ENCODE measurements at places on chromosomes 12 and 14.

DNA sequence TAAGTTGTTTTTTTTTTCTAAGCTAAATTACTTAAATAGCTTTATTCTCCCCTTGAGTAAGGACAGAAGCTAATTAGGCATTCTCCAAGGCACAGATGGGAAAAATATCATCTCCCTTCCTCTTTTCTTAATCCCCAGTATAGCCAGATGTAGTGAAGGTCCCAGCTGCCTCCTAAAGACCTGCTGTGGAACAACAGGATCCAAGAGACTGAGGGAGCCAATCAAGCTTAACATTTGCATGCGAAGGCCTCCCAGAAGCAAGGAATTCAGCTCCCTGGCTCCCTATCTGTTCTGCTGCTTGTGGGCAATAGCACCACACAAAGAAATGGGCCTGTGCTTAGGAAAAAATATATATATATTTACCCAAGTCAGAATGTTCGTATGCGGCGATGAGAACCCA, 255.2 kb downstream of the SYT1 start:
- DNase-seq = no peak

DNA sequence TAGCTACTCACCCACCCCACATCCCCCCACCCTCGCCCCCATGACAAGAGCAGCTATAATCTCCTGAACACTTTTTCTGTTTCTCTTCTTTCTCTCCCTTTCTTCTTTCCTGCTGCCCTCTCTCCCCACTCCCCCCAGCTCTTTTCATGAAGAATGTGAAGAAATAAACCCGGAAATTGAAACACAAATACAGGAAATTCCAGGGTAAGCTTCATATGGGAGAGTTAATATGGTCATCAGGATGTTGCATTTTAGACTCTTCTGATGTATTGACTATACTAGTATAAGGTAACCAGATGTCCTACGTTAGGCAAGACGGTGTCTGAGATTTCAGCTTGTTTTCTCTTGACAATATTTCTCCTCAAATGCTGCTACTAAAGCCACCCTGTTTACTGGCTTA, 41.6 kb upstream of the LRIG3 start:
- no peak for DNase-seq

- no peak for DNase-seq
These were observed 18.5 kb upstream of the DUSP6 start for GRCh38 chr12:89370850-89371249.

GRCh38 chr12:21672146-21672545, 14.5 kb upstream of the LDHB start:
- DNase-seq = no peak

GRCh38 chr14:87233266-87233665, 759.7 kb downstream of the GALC start:
- DNase-seq = no peak

GRCh38 chr12:95739561-95740313, 50.8 kb downstream of the NTN4 start:
- DNase-seq = no peak

DNA sequence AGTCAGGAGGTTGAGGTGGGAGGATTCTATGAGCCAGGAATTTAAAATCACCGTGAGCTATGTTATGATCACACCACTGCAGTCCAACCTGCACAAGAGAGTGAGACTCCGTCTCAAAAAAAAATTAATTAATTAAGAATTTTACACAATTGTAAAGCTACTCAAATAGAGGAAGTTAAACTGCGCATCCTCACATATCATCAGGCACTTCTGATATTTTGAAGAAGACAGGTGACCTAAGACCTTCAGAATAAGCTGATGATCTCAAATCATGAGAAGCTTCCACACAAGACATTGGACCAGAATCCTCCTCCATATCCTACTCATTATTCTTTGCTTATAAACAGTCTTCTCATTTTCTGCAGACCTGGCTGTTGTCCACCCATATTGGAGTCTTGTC, 800.9 kb downstream of the TMEM121 start:
- DNase-seq = no peak

DNA sequence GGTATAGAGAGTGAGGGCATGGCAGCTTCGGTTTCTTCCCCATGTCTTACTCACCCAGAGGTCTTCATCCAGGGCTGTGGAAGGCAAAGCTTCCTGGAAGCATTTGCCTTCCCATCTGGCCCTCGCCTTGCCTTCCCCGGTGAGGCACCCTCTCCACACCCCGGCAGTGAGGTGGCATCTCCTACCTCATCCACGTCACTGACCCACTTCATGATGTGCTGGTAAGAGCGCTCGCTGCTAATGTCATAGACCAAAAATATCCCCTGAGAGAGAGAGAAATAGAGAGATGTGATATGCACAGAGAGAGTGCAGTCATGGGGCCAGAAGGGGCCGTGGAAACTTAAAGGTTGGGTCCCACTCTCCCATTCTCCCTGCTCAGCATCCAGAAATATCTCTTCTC, 8.3 kb upstream of the GPX2 start:
- no peak for DNase-seq

GRCh38 chr14:90034156-90034555, 27.6 kb upstream of the KCNK13 start:
- no peak for DNase-seq

Data from CD4-positive, alpha-beta T cell treated with Interleukin-6 at 100 ng/mL for 8 hours (primary cell).